NCI-H446 treated with DMSO at 0.1 percent for 48 hours (cell line): ENCODE measurements at places on chromosomes 4 and X.

- no peak for DNase-seq
Measured at GRCh38 chrX:18542905-18543304, 117.5 kb downstream of the CDKL5 start.

DNA sequence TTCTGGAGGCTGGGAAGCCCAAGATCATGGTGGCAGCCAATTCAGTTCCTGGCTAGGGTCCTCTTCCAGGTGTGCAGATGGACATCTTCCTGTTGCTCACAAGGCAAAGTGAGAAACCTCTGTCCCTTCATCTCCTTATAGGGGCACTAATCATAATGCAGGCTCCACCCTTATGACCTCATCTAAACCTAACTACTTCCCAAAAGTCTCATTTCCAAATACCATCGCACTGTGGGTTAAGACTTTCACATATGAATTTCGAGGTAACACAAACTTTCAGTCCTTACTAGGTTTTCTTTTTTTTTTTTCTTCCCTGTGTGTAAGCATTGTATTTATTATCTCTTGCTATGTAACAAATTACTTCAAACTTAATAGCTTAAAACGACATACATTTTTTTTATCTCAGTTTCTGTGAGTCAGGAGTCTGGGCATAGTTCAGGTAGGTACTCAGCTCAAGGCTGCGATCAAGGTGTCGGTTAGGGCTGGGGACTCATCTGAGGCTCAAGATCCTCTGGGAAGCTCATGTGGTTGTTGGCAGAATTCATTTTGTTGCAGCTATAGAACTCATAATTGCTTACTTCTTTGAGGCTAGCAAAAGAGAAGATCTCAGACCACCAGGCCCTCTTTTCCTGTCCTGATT lies 204.7 kb upstream of the STK26 start:
- no peak for DNase-seq

GRCh38 chrX:137194164-137194563 lies 160.4 kb upstream of the GPR101 start:
- DNase-seq: no peak

DNA sequence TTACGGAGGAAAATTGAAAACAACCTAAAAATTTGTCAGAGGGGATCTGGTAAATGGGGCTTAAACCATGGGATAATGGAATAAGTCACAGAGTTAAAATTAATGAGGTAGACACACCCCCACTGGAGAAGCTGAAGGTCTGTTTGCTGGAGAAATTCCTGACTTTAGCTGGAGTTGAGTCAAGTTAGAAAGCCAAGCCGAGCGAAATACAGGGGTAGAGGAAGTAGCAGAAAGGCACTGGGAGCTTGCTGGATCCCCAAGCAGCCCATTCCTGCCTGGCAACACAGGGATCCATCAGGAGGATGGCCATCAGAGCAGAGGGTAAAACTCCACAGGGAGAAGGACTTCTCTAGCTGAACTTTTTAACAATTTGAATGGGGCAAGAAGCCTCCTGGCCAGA lies 163.8 kb downstream of the ATRX start:
- DNase-seq: no peak

- DNase-seq: no peak
Measured at GRCh38 chrX:19795307-19795706, 92.1 kb downstream of the SH3KBP1 start.

GRCh38 chr4:72360075-72360474 lies 208.9 kb downstream of the ADAMTS3 start:
- DNase-seq: no peak

DNA sequence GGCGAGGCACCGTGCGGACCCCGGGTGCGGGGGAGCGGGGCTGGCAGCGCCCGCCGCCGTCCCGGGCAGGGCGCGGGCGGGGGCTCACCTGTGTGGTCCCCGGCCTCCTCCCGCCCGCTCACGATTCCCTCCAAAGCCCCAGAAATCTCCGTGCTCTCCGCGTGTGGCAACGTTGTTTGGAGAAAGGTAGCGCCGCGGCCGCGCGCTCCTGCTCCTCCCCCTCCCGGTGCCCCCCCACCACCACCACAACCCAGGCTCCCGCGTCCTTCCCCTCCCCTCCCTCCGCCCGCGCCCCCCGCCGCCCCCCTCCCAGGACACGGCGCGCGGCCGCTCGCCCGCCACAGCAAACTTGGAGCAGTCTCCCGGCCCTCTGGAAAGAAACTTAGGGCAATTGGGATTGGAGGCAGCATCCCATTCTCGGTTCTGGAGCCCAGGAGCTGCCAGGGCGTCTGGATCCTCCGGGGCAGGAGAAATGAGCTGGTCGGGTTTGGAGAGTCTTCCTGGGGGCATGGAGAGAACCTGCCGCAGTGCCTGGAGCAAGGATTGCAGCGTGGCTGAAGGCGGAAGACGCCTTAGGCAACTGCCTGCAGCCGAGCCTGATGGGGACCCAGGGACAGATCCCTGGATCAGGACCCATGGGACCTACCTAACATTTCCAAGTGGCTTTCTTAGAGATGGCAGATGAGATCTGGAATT lies 855 bp downstream of the KLF3 start:
- DNase-seq: peak; percentile 47

DNA sequence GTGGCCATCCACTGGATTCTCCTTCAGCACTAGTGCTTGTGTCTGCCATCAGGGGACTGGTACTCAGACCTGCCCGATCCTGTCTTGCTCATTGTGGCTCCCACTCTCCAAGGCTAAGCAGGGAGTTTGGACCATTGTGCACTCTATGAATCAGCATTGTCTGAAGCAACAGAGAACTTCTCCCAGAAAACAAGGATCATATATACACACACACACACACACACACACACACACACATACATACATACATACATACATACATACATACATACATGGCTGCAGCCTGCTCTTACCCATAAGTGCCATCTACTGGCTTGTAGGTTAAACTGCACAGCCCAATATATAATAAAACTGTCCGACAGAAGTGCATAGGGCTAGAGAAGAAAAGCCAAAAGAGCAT lies 345.3 kb upstream of the LCORL start:
- no peak for DNase-seq

GRCh38 chr4:29805916-29806480 lies 914.2 kb upstream of the PCDH7 start:
- no peak for DNase-seq

- DNase-seq: no peak
Measured at GRCh38 chrX:133365871-133366611, 49.2 kb downstream of the GPC4 start.

DNA sequence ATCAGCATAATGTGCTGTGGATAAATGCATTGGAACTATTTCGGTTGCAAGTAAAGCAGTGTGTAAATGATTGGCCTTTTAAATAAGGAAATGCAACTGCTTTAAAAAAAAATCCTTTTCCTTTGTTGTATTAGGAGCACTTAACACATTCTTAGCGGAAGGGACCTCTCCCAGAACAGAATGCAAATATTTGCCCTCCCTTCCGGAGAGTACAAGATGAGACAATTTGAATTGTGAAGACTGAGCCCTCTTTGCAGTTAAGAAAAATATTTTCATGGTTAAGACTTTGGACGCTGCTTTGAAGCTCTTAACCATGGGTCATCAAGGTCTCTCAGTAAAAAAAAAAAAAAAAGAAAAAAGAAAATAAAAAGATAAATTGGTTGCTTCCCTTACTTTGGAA lies 9.5 kb upstream of the NOX1 start:
- DNase-seq: no peak

DNA sequence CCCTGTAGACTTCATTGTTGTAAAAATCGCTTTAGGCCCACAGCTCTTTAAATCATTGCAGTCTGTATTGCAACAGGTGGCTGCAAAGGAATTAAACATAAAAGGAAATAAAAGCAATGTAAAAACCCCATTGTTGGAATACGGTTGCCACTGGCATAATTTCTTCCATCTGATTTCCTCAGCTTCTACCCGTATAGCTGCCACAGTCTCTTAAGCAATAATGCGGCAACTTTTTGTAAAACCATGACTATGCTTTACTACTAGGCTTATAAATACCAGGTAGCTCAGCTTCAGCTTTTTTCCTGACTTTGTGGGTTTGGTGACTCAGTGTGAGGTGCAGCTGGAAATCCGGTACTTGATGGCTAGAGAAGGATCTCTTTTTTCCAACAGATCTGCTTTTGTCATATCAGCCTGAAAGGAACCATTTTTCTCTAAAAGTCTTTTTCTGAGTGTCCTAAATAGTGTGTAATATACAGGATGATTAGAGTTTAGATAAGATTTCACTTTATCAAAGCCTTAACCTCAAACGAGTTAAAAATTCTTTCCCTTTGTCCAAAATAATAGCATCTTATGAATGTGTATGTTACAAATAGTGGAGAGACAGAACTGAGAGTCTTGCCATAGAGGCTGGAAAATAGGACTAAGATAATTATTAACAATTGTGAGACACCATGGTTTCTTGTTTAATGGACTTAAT lies 268.0 kb downstream of the ADGRL3 start:
- DNase-seq: no peak

DNA sequence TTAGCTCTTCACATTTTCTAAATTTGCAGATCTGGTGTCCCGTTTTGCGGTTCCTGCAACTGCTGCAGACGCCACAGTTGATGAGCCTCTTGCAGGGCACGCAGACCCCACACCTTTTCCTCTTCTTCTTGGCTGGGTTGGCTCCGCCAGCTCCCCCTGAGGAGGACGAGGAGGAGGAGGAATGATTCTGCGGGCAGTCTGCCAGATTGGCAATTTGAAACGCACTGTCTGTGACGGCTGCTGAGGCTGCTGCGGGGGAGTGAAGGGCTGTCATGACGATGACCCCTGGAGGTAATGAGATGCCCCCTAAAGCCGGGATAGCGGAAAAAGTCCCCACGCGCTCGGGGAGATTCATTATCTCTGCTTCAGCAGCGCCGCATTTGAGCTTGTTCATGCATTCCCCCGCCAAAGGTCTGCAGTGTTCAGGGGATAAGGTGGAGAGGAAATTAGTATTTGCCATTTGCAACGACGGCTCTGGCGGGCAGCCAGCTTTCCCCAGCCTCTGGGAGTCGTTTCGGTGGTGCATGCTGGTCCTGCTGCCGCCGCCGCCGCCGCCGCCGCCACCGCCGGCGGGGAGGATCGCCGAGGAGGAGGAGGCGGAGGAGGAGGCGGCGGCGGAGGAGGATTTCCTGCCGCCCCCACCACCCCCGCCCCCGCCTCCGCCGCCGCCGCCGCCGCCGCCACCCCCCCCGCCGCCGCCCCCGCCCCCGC lies 3.8 kb downstream of the CXXC4 start:
- peak; percentile 58 for DNase-seq

- no peak for DNase-seq
Measured at GRCh38 chr4:54908763-54909162, 216.6 kb downstream of the KDR start.

GRCh38 chr4:42574870-42575430 lies 82.0 kb downstream of the ATP8A1 start:
- DNase-seq: no peak

DNA sequence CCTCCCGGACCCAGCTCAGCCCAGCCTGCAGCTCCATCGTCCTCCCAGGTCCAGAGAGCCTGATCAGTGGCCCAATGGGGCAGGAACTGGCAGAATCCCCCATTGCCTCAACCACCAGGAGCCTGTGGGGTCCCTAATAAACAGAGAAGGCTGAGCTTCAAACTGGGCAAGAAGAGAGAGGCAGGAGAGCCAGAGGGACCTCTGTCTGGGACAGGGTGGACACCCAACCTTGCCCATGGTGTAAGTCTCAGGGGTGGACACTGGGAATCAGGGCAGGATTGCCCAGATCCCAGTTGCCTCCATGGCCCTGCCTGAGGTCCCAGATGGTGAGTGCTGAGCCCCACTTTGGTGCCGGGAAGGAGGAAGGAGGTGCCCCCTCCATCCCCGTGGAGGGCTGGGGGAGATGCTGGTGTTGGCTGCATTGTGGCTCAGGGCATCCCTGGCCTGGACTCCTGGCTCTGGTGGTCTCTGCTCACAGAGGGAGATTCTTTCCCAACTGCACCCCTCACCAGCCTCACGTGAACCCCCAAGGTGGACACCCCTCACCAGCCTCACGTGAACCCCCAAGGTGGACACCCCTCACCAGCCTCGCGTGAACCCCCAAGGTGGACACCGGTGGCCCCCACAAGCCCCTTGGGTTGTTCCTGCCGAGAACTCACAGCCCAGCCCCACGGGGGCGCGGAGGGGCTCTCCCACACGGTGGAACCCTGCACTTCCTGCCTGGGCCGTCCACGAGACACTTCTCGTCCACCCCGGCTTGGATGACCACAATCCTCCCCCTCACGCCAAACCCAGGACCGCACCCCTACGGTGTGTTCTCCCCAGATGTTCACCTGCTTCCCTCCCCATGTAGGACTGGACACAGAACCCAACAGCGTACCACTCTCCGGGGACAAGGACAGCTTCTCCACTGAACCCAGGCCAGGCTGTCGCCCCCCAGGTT lies 5.4 kb downstream of the CPLX1 start:
- no peak for DNase-seq

DNA sequence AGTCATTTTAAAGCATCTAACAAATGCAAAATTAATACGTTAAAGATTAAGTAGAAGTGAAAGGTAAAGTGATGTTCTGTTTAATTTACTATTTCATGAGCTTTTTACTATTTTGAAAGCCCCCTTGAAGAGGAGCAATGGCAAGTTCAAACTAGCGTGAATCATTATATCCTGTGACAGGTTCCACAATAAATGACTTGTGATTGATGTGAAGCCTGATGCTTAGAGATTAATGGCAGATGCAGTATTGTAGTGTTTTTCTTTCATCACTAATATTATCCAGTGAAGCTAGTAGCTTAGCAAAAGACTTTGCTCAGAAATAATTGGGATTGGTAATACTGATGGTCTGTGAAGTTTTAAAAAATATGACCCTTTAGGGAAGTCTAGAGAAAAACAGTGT lies 57.3 kb downstream of the STOX2 start:
- DNase-seq: no peak

GRCh38 chr4:158722291-158722916 lies 792 bp downstream of the PPID start:
- peak; percentile 0 for DNase-seq

DNA sequence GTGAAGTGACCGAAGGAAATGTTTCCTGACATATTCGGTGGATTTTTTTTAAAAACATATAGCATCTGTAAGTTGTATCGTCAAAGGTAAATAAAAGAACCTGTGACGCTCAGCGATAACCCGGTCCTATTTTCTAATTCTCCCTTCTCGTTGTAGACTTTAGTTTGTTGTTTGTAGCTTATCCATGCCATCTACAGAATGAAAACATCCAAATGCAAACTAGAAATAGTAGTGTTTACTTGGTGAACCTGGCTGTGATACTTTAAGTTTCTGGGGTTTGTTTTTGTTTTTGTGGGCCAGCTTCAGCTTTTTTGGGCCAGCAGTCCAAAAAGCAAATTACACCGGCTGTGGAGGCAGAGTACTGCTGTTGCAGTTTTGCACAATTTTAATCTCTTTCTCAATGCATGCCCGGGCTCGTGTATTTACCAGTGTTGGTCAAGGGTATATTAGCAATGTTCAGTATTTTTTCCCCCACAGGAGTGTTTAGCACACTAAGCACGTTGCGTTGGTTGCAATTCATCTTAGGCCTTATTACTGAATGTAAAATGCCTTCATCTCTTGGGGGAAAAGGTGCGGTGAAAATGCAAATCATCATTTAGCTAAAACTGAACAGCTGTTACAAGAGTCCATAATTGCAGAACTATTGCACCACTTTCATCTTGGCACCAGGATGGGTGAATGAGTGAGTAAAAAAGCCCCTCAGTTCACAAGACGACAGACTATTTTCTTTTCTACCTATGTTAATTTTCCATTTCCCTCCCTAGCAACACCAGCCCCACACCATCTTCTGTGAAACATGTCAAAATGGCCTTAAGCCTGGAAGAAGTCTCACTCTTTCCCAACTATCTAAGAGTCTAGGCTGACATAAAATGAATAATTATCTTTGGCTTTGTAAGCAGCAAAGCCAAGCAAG lies 1.7 kb upstream of the CNOT6L start:
- DNase-seq: no peak
